ENCODE measurements at places on chromosomes 1 and 21.

- DNase-seq, result no peak
Measured at GRCh38 chr1:37393173-37394120, 80.9 kb upstream of the ZC3H12A start.

DNA sequence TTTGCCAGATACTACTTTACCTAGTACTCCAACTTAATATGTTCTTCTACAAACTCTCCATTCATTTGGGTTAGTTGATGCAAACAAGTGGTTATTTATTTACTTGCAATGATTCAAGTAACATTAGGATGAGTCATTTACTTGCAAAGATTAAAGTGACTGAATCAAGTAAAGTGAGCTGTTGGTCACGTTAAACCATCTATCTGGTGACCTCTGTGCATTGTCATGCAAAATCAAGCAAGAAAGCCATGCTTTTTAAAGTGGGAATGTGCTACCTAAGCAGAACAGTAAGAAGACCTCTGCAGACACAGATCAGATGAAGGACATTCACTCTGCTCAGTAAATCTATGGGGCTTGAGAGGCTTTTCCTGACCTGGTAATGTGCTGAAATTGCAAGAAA lies 254.7 kb downstream of the LRRIQ3 start:
- DNase-seq, result no peak

- no peak for DNase-seq
Measured at GRCh38 chr1:200437088-200437487, 27.3 kb upstream of the ZNF281 start.

- no peak for DNase-seq
Measured at GRCh38 chr1:59378621-59379370, 81.9 kb downstream of the FGGY start.

DNA sequence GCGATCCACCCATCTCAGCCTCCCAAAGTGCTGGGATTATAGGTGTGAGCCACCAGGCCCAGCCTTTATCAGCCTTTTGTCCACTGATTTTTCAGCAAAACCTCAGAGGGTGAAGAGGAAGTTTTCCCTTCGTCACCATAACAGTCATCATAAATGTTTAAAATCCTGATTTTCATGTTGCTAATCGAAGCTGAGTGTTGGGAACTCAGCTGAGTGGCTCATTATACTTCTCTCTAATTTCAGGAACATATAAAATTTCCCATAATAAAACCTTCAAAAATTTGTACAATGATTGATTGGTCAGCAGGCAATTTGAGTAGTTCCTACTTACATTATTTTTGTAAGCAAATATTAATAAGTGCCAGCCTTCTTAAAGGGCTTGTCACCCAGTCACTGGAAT lies 31.8 kb upstream of the IFNGR2 start:
- no peak for DNase-seq

DNA sequence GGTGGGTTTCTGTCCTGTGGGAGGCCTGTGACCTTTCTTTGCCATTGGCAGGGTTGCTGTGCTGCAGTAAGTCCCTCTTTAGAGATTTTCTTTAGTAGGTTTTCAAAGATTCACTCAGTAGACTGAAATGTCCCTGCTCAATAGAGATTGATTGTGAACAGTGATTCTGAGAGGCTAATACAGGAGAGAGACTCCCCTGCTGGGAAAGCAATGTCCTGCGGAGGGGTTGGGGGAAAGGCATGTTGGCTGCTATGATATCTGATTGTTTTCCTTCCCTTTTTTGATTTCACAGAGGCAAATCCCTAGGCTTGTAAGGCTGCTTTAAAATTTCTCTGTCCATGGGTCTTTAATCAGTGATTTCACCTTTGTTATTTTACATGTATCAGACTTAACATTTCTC lies 589.9 kb downstream of the ADGRL2 start:
- no peak for DNase-seq

DNA sequence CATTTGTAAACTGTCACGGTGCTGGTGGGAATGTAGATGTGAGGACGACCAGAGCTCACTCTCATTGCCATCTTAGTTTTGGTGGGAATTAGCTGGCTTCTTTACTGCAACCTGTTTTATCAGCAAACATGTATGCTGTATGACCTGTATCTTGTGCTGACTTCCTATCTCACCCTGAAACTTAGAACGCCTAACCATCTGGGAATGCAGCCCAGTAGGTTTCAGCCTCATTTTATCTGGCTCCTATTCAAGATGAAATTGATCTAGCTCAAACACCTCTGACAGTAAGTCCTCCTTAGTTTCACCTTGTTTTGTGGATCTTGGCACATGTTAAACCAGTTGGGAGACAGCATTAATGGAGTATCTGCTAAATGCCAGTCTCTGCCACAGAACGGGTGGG lies 174.6 kb downstream of the HLX start:
- DNase-seq, result no peak

DNA sequence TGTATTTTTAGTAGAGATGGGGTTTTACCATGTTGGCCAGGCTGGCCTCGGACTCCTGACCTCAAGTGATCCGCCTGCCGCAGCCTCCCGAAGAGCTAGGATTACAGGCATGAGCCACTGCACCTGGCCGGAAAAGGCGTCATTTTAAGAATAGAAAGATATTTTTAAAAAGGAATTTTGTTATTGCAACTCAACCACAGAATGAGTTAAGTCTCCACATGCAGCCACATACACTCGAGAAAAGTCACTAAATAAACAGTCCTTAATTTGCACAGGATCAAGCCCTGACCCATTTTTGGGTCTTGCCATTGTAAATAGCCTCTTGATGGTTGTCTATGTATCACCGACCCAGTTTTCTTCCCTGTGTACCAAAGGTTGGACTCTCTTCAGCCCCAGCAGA lies 85.5 kb downstream of the FBXO2 start:
- no peak for DNase-seq

DNA sequence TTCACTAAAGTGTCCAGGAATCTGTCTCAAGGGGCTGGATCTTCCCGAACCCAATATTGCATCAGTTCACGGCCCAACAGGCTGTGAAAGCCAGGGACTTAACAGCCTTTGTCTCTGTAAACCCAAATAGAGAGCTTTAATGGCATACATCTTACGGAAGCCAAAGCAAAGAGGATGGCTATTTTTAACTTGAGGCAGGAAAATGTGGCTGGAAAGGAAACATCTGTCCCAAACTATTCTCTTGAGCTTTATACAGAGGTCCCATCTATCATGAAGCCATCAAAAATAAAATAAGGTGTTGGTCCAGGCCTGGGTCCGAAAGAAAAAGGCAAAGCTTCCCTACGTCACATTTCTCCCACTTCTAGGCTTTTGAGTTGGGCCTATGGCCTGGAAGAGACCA lies 7.7 kb upstream of the CD34 start:
- DNase-seq, result no peak

DNA sequence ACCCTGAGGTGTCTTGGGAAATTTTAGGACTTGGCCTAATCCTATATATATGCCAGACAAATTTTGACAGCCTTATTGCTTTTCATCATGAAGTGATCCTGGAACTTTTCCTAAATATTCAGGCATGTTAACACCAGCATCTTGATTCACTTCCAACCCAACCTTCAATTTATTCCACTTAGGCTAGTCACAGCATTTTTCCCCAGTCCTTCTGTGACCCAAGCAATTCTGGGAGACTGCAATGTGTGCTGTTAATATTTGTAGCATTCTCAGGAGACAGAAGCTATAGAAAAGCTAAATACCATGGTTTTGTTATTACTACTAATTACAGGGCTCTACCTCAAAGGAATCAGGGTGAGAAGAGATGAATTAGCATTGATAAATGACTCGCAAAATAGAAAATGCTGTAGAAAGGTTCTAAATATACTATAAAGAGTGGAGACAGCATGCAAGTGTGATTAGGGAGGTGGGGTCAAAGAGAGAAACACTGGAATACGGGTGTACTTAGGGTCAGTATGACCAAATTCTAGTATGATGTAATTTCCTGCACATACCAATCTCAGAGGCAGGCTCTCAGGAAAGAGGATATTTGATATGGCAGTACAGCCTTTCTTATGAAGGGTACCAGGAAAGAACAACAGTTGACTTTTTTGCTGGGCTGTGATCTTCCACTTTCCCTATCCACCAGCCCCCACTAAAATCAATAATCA lies 29.1 kb downstream of the PRRX1 start:
- no peak for DNase-seq

GRCh38 chr1:19043579-19044443 lies 87.3 kb upstream of the IFFO2 start:
- no peak for DNase-seq

DNA sequence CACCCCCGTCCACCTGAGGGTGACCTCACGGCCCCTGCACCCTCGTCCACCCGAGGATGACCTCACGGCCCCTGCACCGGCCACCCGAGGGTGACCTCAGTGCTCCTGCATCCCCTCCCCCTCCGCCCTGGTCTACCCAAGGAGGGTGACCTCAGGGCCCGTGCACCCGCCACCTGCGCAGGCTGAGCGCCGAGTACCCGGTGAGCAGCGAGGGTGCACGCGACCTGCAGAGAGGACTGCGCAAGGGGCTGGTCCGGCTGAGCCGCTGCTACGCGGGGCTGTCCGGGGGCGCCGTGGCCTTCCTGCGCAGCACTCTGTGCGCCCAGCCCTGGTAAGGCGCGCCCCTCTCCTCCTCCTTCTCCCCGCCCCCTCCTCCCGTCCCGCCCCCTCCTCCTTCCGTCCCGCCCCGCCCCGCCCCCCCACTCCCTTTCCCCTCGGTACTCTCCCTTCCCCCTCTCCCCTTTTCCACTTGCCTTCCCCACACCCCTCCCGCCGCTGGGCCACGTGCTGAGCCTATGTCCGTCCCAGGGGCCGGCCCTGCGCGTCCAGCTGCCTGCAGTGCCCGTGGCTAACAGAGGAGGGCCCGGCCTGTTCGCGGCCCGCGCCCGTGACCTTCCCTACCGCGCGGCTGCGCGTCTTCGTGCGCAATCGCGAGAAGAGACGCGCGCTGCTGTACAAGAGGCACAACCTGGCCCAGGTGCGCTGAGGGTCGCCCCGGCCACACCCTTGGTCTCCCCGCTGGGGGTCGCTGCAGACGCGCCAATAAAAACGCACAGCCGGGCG lies 28.4 kb downstream of the TRIM11 start:
- DNase-seq, result peak; percentile 47

DNA sequence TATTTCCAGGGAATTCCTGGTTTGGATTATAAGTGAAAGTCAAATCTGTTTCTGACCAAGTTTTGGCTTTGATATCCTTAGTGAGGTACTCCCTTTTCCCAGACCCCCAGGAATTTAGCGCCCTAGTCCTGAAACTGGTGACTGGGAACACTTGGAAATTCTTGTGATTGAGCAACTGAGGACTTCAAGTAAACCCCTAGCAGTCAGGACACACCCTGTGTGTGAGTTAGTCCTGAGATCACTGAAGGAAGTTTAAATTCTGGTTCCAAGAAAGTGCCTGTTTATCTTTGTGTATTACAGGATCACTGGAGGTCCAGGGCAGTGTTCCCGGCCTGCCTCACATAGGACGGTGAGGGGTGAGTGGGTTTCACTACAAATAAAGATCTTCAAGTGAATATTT lies 95.1 kb upstream of the F3 start:
- no peak for DNase-seq

GRCh38 chr1:167454894-167455785 lies 63.2 kb downstream of the CD247 start:
- DNase-seq, result peak; percentile 68

DNA sequence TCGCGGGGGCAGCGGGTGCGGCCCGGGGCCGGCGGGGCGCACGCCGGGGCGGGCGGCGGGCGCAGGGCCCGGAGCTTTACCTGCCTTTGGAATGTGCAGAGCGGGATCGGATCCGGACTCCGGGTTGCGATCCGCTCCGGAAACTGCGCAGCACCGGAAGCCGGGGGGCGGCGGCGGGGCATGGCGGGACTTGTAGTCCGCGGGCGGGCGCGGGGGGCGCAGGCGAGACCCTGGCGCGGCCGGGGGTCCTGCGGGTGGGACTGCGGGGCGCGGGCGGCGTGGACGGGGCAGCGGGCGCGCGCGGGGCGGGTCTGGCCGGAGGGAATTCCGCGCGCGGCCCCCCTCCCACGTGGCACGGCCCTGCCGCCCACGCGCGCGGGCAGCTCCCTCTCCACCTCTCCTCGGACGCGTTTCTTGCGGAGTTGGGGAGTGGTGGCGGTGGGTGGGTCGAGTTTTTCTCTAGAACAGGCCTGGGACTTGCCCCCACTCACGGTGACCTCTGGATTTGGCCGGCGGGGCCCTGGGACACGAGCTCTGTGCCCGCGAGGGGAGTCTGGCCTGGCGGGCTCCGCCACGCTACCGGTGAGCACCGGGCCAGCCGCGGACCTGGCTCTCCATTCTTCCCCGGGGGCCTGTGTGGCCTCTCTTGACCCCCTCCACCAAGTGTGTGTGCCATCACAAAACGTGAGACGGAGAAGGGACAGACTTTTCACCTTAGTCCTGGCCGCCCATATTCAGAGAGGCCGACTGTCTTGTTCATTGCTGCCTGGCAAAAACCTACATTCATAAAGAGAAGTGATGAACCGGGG lies at the start of gene PRDM15:
Gene PRDM15 (minus strand): TSS at position 155 of the 809 bp plus-strand sequence. CDS start 18,981 bp downstream, outside the sequence.
- DNase-seq, result peak; percentile 78

DNA sequence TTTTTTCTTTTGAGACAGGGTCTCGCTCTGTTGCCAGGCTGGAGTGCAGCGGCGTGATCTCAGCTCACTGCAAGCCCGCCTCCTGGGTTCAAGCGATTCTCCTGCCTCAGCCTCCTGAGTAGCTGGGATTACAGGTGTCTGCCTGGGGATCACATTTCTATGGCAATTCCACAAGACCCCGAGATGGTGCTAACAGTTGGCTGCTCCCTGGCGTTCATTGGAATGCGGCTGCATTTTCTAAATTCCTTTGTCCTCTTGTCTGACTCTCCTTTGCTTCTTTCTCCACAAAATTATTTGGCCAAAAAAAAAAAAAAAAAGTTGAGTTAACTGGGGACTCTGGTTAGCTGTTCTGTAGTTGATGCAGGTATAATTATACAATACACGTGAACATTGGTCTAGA lies 176.4 kb downstream of the ETS2 start:
- no peak for DNase-seq

DNA sequence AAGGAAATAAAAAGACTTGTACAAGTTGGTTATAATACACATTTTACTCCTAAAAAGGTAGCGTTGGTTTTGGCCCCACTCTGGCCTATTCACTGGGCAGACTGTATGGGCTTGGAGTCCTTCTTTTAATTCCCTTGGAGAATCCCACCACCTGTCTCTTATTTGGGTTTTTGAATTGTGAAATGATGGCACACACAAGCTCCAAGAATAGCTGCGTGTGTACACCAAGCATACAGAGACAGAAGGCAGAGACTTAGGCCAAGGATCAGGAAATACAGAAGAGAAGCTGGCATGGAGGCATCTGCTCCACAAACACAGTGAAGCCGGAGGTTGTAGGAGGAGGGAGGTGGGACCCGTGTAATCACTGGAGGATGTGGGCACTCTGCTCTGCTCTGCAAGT lies 29.1 kb downstream of the DDR2 start:
- no peak for DNase-seq

- no peak for DNase-seq
Measured at GRCh38 chr1:33384040-33384812, 46.7 kb downstream of the PHC2 start.

- DNase-seq, result no peak
Measured at GRCh38 chr1:224619209-224619608, 3.1 kb downstream of the CNIH3 start.

DNA sequence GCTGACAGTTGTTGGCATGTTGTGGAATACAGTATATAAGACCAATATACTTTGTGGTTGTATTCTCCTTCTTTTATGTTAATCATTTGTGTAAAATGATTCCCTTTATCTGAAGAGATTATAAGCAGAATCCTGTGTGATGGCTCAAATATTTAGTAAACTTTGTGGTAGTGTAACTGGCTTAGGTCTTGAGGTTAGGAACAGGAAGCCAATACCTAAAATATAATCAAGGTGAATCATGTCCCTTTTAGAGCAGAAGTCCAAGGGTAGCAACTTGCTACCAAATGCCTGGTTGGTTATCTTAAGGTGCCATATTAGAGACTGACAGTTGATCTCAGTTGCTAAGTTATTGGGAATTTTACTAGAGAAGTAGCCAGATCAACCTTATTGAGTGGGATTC lies 398.5 kb upstream of the ADAMTS5 start:
- DNase-seq, result no peak

- no peak for DNase-seq
Measured at GRCh38 chr1:51316846-51317120, 13.6 kb downstream of the TTC39A start.
